ENCODE measurements at places on chromosomes 5 and 9.

- DNase-seq, result no peak
These were observed 203.9 kb downstream of the C9orf50 start for GRCh38 chr9:129416821-129417539.

DNA sequence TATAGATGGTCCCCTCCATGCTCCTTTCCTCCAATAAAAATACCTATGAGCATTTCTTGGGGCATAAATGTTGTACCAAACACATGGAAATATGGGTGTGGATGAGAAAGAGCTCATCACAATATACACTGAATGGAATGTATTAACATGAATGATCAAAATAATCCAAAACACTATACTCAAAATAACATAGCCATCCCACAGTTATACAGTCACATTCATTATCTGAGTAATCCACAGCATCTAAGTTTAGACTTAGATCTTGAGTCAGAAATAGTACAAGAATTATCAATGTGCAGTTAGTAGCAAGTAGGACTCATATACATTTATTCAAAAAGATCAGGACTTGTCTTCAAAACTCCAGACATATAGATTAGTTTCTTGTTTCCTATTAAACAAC, 175.2 kb upstream of the NREP start:
- DNase-seq, result no peak

DNA sequence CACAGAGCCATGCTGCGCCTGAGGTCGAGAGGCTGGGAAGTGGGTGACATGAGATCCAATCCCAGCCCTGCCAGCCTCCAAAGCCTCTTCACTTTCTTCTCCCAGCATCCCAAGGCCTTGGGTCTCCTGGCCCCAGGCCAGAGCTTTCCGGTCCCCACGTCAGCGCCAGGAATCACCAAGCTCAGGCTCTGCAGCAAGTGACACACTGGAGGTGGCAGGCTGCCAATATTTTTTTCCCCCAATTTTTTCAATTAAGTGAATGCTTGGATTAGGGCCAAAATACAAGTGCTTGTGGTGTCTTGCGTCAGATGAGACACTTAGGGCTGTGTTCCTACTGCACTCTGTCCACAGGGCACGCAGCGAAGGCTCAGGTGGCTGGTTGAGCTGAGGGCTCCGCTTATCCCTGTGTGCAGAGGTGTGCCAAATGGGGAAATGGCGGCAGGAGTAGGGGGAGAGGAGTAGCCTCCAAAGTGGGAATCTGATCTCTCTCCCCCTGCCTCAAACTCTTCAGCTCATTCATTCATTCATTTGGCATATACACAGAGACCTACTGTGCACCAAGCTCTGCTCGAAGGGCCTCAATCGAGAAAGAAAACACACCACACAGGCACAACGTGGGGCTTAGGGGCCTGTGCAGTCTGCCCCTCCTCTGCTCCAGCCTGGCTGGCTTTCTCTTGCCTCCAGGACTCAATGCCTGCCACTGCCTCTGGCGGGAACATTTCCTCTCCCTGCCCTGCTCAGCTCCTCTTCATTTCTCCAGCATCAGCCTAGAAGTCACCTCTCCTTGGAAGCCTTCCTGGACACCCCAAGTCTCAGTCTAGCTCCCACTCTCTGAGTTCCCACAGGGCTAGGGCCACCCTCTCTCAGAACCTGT, 16.6 kb downstream of the SH3PXD2B start:
- no peak for DNase-seq

DNA sequence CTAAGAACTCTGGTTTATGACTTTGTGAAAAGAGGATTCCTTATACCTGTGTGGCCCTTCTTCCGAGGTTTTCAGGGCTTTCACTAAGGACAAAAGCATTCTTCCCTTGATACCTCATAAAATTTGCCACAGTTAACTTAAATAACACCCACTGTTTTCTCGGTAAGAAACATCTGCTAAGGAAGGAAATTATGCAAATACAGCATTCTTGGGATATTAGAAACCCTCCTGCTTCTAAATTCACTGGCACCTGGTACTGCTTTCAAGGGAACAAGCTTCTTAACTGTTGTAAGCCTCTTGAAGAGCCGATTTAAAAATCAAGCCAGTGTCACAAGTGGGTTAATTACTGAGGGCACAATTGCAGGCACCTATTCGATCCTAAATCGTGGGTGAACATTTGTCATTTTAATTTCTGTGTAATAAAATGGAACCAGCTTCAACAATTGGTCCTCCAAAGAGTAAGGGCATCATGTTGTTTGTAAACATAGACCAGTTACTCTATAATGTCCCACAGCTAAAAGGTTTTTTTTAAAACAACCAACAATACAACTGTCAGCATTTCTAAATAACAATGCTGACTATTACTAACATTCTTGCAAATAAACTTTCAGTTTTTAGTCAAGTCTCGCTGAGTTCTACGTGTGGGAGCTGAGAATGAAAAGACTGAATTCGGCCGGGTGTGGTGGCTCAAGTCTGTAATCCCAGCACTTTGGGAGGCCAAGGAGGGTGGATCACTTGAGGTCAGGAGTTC, 26.6 kb downstream of the AK3 start:
- no peak for DNase-seq

DNA sequence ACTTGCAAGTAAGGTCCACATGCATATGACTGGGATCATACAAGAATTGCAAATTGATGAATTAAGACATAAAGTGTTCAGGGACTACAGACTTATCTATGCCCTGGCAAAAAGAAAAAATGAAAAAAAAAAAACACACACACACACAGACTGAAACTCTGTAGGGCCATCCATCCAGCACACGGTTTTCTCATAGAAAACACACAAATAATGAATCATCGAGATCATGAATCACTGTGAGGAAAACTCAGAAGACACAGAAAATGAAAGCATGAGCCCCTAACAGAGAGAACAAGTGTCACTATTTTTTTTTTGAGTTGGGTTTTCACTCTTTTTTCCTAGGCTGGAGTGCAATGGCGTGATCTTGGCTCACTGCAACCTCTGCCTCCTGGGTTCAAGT, 185.2 kb downstream of the IRX2 start:
- DNase-seq, result no peak

- no peak for DNase-seq
These were observed 138.0 kb downstream of the TMEM232 start for GRCh38 chr5:110588286-110588980.

- DNase-seq, result no peak
These were observed 231.0 kb downstream of the FRMD3 start for GRCh38 chr9:83307066-83307724.

DNA sequence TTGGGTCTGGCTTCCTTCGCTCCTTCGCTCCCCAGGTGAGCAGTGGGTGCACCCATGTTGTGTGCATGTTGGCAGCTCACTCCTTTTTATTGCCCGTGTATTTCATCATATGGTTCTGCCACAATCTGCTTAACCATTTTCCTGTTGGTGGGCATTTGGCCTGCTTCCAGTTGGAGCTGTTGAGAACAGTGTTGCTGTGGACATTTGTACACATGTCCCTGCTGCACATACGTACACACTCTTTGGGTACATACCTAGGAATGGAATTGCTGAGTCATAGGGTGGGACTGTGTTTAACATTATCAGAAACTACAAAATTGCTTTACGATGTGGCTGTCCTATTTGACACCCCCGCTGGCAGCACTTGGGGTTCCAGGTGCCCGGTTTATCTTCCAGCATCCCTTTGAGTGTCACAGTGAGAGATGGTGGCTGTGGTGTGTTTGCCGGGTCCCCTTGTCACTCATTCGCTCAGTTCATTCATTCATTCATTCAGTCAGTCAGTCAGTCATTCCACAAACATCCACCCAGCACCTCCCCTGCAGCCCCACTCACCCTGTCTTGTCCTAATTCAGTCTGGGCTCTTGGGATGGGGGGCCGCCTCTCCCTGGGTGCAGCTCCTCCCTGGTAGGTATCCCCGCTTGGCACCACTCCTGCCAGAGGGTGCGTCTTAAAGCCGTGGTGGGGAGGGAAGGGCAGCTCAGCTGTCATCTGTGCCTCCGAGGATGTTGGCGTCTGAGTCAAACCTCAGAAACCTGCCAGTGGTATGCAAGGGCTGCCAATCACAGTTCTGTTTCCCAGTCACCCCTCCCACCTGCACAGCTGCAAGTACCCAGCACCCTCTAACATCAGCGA, 7.9 kb upstream of the FIBCD1 start:
- no peak for DNase-seq

DNA sequence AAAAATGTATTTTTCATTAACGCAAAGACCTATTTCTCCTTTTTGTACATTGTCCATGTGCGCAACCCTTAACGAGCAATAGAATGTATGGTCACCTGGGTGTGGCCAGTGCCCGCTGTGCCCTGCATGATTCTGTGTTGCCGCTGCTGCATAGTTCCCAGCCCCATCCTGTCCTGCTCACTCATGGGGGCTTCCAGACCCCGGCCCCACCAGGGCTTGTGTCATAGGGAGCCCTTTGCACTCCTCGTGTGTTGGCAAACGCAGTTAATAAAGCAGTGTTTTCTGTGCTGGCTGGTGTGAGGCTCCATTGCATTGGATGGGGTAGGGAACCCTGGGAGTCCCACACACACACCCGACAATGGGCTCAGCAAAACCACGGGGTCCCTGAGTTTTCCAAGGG, 49.7 kb downstream of the SAR1B start:
- no peak for DNase-seq

GRCh38 chr5:602466-603035, 9.6 kb upstream of the CEP72 start:
- no peak for DNase-seq

- DNase-seq, result no peak
These were observed 59.9 kb downstream of the EFNA5 start for GRCh38 chr5:107610798-107611197.

- no peak for DNase-seq
These were observed 795 bp downstream of the NDUFAF2 start for GRCh38 chr5:60945813-60946187.

- no peak for DNase-seq
These were observed 9.0 kb downstream of the RASA1 start for GRCh38 chr5:87276655-87277054.

GRCh38 chr5:157570531-157571200, 4.9 kb downstream of the ADAM19 start:
- DNase-seq, result no peak

GRCh38 chr5:117731446-117731845, 1156.8 kb upstream of the SEMA6A start:
- no peak for DNase-seq

- no peak for DNase-seq
These were observed 572 bp upstream of the MAN2A1 start for GRCh38 chr5:109688970-109689739.

DNA sequence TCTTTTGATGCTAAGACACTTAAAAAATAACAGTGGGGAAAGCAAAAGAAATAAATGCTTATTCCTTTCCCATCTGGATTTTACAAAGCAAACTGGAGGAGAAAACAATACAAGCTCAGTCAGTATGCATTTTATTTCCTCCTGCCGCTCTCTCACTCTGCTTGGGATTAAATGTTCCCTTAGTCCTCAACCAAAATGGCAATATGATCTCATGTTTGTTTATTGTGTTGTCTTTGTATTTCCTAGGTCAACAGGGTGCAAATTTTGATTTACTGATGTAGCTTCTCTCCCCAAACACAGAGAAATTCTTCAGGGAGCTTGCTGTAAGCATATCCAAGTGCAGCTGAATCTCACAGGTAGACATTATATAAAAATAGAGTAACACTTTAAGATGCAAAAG, 92.1 kb upstream of the ERBIN start:
- DNase-seq, result no peak

GRCh38 chr9:75147638-75148037, 59.3 kb downstream of the OSTF1 start:
- no peak for DNase-seq

GRCh38 chr5:130885027-130885426, 280.0 kb downstream of the HINT1 start:
- DNase-seq, result no peak

GRCh38 chr5:131661933-131662332, 26.9 kb upstream of the RAPGEF6 start:
- no peak for DNase-seq

GRCh38 chr5:116838011-116838536, 263.5 kb upstream of the SEMA6A start:
- DNase-seq, result no peak

GRCh38 chr5:6358434-6358820, 19.9 kb downstream of the MED10 start:
- no peak for DNase-seq
